ENCODE measurements at places on chromosomes 13 and 19. TPM values are rescaled to one million over a fixed set of nuclear protein-coding genes. Genes with fewer than 3 reads are reported as not detected.

The RNF113B gene
- total RNA-seq: not detected

The LGI4 gene
- 0.07 TPM for total RNA-seq

The PSG5 gene
- not detected for total RNA-seq

The RNF17 gene
- total RNA-seq: not detected

The PRR22 gene
- total RNA-seq: 7.5 TPM

The ZNF160 gene
- 30.6 TPM for total RNA-seq

The PEAK3 gene
- not detected for total RNA-seq

The ZNF223 gene
- total RNA-seq: not detected

The SLC10A2 gene
- not detected for total RNA-seq

The CKM gene
- not detected for total RNA-seq

The PRSS57 gene
- not detected for total RNA-seq

The CEACAM3 gene
- not detected for total RNA-seq

The FOXA3 gene
- not detected for total RNA-seq

The RDH8 gene
- total RNA-seq: not detected

The RHPN2 gene
- 6.2 TPM for total RNA-seq

The POGLUT2 gene
- 13.2 TPM for total RNA-seq

The ZNF235 gene
- 2.8 TPM for total RNA-seq

The SETDB2 gene
- 14.5 TPM for total RNA-seq

The CGB8 gene
- total RNA-seq: not detected

The ZNF730 gene
- total RNA-seq: 0.85 TPM

The LGALS7 gene
- total RNA-seq: not detected

The SLC25A41 gene
- total RNA-seq: 0.24 TPM

The TBC1D17 gene
- total RNA-seq: 36.5 TPM

The CYP2F1 gene
- total RNA-seq: not detected

Data from activated CD4-positive, alpha-beta T cell treated with anti-CD3 and anti-CD28 coated beads, Interleukin-2, amount 10 ng/mL, durations not matched to agents 24 days and 14 days (primary cell).